ENCODE measurements at places on chromosomes 1 and 21. TPM values are rescaled to one million over a fixed set of nuclear protein-coding genes. Genes with fewer than 3 reads are reported as not detected.

DNA sequence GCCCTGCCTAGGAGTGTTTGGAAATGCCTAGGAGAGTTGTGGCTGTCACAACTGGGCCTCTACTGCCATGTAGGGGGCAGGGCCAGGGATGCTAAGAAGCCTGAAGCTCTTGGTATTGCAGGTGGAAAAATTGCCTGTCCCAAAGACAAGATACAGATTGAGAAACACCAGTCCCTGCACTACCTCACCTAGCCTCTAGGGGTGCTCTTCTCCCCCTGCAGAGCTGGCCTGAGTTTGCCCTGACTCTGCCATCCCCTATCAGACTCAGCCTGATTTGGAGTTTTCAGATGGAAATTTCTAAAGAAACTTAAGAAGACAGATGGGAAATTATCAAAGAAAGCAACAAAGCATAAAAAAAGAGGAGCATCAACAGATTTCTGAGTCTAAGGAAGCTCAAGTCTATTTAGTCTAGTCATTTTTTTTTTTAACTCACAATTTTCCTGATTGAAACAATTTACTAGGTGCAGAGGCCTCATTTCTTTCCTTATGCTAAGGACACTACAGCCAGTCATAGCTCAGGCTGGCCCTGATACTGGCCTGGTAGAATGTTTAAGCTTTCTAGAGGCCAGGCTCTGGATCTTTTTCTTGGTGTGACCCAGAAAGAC is 61.4 kb upstream of the LRRN2 start:
- no peak for DNase-seq

GRCh38 chr1:20351911-20352701 is 61.4 kb downstream of the VWA5B1 start:
- DNase-seq = no peak

- no peak for DNase-seq
These were observed 63.1 kb downstream of the CDC14A start for GRCh38 chr1:100415498-100415778.

DNA sequence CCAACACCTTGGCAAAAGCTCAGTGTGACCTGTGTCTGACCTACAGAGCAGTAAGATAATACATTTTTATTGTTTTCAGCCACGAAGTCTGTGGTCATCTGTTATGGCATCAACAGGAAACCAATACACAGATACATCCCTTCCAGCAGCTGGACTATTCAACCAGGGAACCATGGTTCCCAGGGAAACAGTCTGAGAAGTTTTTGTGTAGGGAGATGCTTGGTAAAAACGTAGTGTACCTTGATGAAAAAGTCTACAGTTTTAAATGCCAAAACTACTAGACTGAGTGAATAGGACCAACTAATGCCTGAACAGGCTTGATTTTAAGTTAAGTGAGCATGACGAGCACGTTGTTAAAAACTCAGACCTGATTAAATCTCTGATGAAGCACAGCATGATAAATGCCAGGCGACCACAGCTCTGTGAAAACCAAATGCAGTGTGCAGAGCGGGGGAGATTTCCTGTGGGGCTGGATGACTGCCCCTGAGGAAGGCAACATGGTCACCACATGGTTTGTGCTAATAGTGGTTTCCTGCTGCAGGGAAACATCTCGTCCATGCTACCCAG is 228.9 kb downstream of the TNR start:
- DNase-seq = peak; percentile 22

DNA sequence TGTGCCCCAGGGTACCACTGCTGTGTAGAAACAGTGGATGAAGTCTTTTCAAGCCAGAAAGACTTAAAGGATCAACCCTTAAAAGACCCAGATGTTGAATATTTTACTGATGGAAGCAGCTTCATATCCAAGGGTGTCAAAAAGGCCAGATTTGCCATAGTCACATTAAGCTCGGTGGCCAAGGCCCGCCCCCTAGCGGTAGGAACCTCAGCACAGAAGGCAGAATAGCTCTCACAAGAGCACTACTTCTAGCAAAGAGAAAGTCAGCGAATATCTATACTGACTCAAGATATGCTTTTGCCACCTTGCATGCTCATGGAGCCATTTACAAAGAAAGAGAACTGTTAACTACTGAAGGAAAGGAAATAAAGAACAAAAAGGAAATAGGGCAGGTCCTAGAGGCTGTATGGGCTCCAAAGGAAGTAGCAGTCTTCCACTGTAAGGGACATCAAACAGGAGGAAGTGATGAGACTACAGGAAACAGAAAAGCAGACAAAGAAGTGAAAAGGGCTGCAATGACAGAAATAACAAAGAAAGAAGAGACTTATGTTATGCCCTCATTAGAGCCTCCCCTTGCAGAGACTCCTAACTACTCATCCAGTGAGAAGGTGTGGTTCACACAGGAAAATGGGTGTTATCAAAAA is 90.5 kb downstream of the LIPI start:
- DNase-seq = no peak

DNA sequence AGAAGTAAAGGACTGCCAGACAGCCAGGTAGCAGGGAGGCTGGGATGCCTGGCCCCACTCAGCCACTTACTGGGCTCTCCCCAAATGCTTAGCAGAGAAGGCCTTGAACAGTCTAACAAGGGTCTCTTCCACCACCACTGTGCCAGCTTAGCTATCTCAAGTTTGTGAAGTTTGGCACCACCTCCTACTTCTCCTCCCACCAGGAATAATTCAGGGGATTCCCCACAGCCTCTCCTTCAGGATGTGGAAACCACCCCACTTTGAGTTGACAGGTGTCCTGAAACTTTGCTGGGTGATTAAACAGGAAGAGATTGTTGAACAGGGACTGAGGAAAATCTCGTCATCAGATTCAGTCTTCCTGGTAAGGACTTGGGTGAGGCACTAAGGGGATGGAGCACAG is 59.4 kb upstream of the ATP1B1 start:
- DNase-seq = no peak

The SRGAP2 gene
- 49.2 TPM for total RNA-seq

The PODN gene
- 250 TPM for total RNA-seq

The LRRN2 gene
- total RNA-seq = 2.4 TPM

The RYR2 gene
- 7.5 TPM for total RNA-seq

DNA sequence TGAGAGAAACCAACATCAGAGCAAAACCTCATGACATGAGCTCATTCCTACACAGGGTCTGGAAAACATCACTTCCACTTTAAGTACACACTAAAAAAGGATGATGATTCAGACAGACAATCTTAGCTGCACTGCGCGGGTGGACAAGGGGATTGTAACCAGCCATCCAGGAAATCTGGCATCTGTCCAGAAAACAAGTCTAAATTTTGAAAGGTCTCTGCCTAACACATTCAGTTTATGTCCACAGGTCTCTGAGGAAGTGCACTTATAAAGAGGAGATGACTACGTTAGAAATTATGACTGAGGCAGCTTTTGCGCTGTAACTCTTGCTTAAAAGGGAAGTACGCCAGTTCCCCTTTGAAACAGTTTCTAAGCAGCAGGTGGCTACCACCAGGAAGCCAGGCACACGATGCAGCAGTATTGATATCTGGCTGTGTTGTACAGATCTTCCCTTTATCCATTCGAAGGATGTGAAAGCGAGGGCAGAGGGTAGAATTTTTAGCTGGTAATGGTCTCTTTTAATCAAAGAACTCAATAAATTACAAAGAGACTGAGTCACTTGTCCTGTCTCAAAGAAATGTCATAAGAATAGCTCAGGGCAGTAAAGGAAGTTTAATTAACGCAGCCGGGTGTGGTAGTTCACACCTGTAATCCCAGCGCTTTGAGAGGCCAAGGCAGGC is 128.0 kb downstream of the SETD4 start:
- peak; percentile 45 for DNase-seq

DNA sequence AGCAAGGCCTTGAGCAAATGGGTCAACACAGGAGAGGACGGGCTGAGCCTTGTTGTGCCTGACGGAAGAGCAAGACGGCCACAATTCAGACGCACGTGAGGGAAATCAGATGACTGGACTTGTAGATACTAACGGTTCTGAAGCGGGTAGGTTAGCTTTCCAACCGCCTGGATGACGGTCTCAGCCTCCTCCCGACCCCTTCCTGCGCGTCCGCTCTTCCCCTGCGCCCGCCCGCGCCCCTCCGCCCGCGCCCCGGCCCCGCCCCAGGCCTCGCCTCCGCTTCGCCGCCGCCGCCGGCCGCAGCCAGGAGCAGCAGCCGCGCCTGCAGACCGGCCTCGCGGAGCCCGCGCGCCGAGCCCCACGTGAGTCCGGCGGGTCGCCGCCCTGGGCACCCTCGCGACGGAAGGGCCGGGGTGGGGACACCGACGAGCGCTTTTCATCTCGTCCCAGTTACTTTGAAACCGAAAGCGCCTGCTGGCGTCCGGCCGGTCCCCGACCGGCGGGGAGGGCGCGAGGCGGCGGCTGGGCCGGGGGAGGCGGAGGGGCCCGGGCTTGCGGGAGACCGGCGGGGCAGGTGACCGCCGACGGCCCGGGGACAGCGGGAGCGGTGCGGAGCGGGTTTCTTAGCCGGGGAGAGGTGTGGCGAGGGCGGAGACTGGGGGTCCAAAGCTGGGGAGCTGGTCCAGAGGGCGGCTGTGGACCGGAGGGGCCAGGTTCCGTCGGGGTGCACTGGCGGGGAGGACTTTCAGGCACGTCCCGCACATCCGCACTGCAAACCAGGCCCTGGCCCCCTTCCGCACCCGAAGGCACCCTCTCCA is at the start of gene TRAF5:
TRAF5 (plus strand) TSS at position 306 of the 818 bp plus-strand sequence. CDS start 26,407 bp downstream, outside the sequence.
- peak; percentile 40 for DNase-seq

GRCh38 chr1:14541348-14541747 is 57.1 kb upstream of the KAZN start:
- DNase-seq = no peak
